ENCODE measurements at places on chromosomes 7 and 10.

DNA sequence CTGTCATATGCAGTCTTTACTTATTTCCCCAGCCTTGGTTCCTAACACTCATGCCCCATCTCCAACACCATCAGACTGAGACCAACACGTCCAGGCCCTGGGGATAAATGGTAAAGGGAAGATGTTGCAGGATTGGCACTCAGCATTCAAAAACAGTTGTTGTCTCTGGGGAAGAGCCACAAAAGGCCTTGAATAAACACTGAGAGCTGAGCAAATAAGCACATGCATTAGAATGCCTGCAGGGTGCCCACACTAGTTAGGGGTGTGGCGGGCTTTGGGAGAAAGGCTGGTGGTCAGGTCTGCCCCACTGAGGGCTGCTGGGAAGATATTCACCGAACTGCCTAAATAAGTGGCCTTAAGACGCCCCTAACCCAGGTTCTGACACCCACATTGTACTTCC lies 391.0 kb downstream of the GFRA1 start:
- no peak for DNase-seq

DNA sequence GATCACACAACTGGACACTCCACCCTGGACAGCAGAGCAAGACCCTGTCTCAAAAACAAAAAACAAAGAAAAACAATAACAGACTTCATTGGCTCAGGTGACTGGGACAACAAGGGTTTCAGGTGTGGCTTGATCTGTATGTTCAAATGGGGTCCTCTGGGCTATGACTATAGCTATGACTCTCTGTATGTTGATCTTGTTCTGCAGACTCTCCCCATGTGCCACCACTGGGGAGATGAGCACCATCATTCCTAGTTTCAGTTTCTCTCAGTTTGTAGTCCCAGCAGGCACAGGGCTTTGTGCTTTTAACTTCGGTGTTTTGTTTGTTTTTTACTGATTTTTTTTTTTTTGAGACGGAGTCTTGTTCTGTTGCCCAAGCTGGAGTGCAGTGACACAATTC lies 53.8 kb downstream of the SUFU start:
- no peak for DNase-seq

GRCh38 chr7:41104631-41105030 lies 598.3 kb downstream of the INHBA start:
- DNase-seq: no peak

DNA sequence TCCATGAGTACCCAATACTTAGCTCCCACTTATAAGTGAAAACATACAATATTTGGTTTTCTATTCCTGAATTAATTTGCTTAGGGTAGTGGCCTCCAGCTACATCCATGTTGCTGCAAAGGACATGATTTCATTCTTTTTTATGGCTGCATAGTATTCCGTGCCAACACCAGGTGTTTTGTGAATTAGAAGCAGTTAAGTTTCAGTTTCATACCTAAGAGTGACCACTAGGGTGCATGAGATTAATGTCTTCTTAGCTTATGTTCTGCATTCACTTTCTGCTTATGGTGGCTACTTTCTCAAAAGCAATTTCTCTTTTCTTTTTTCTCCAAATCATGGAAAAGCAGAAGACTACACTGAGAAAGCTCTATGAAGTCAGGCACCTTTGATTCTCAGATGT lies 65.1 kb upstream of the VSTM2A start:
- DNase-seq: no peak

GRCh38 chr10:117653170-117653515 lies 110.6 kb downstream of the EMX2 start:
- no peak for DNase-seq

- DNase-seq: no peak
Observed at GRCh38 chr7:28354601-28355402, 57.5 kb upstream of the CREB5 start.

DNA sequence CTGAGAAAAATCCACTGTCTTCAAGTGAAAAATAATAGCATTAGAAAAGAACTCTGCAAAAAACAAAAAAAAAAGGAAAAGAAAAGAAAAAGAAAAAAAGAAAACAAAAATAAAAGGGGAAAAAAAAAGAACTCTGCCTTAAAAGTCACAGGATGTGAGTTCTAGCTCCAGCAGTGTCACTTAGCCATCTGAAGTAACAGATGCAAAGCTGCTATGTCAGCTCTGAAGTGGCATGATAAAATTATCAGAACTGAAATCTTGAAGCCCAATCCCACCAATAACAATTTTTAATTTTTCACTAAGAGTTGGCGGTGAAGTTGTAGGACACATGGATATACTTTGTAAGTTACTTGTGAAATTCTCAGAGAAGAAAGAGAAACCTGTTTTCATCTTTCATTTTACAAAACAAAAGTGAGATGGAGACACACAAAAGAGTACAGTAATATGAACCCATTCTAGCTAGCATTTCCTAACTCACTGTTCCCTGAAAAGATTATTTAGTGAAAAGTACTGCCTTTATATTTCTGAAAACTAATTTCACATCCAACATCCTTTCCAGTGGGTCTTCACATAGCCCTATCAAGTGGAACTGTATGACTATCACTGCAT lies 103.5 kb downstream of the ELAPOR2 start:
- DNase-seq: no peak

GRCh38 chr10:129767751-129768150 lies 196.3 kb downstream of the EBF3 start:
- DNase-seq: no peak

- DNase-seq: no peak
Observed at GRCh38 chr7:66277492-66277891, 72.4 kb downstream of the TPST1 start.

- DNase-seq: no peak
Observed at GRCh38 chr10:22381262-22381661, 36.0 kb downstream of the SPAG6 start.

DNA sequence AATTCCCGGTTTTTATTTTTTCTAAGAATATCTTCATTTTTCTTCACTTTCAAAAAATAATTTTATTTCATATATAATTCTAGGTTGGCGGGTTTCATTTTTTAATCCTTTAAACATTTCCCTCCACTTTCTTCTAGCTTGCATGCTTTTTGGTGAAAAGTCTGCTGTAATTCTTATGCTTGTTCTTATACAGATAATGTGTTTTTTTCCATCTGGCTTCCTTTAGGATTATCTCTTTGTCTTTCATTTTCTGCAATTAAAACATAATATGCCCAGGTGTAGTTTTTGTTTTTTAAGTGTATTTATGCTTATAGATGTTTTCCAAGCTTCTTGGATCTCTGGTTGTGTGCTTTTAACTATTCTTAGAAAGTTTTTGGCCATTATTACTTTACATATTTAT lies 341.3 kb upstream of the SEMA3C start:
- no peak for DNase-seq

Data from stimulated activated CD8-positive, alpha-beta memory T cell treated with anti-CD3 and anti-CD28 coated beads, Interleukin-12 subunit alpha, Interleukin-12 subunit beta, amount 100 ng/mL, for 1 hour (primary cell).